ENCODE measurements at places on chromosomes 3 and 15.

GRCh38 chr3:59566481-59566975 is 516.7 kb upstream of the CFAP20DC start:
- no peak for DNase-seq

DNA sequence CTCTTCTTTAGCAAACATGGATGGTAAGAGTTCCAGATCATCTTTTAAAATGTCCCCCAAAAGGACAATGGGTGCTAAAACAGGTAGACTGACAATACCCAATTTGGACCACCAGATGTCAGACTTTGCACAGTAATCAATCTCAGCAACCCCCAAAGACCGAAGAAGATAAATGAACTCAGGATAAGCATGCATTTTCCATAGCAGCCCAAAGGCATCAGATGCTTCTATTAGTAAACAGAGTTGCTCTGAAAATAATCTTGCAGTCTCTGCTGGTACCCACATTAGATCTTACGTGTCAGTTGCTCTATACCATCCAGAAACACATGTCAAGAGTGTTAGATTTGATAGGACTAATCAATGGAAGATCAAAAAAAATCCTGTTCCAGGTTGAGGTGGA is 20.6 kb downstream of the MYH15 start:
- DNase-seq: peak; percentile 48

GRCh38 chr15:43029476-43029875 is 76.4 kb downstream of the UBR1 start:
- no peak for DNase-seq

DNA sequence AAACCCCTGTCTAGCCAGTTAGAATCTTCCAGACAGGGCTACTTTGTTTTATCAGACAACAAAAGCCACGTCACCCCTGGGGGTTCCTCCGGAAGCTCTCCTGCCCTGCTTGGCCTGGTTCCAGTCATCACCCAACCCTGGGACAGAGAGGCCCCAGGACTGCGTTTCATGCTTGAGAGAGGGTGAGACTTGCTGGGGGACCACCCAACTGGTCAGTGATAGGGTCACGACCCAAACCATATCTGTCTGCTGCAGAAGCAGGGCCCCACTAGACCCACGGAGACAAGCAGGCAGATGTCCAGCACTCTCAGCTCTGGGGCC is 1.2 kb downstream of the NT5DC2 start:
- DNase-seq: peak; percentile 37

All from BE2C (cell line).